ENCODE measurements at places on chromosomes 16 and 17. TPM values are rescaled to one million over a fixed set of nuclear protein-coding genes. Genes with fewer than 3 reads are reported as not detected.

GNGT2 gene
- total RNA-seq: 27.7 TPM

P2RX5 gene
- total RNA-seq: 69.7 TPM

DNA sequence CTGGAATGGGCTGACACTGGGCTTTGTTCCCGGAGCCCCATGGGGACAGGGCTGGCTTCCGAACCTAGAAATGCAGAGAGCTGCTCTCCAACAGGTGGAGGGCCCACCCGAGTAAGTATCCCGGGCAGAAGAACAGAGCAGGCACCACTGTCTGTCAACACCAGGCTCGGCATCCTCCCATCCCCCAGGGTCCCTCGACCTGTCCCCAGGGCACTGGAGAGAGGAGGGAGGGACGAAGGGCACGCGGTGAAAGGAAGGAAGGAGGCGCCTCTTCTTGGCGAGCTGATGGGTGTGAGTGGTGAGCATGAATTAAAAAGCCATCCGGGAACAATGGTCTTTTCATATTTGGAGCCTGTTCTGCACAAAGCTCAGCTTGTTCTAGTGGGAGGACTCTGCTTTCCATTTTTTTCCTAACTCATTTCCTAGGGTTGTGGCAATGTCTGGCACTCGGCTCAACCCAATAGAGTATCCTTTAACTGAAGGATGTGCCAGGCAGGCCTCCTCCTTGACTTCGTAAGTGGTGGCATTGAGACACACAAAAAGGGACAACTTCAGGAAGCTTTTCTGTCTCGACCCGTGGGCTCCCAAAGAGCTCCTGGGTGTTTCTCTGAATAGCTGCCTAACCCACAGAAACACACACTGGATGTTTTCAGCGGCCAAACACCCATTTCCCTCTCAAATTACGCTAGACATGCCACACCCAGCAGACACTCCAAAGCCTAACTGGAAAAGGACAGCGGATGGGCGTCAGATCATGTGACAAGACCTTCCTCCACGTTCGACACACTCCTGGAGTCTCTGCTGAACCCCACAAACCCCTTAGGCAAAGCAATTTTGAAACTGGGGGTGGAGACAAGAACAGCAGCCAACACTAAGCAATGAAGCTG is 47.7 kb downstream of the ZFHX3 start:
- DNase-seq: no peak

GRCh38 chr16:4613636-4614570 is 785 bp downstream of the UBALD1 start:
- peak; percentile 61 for DNase-seq

RNF112 gene
- total RNA-seq: 0.26 TPM

KRT32 gene
- not detected for total RNA-seq

GRCh38 chr17:76558198-76559095 is 18.6 kb downstream of the PRCD start:
- peak; percentile 47 for DNase-seq

DNA sequence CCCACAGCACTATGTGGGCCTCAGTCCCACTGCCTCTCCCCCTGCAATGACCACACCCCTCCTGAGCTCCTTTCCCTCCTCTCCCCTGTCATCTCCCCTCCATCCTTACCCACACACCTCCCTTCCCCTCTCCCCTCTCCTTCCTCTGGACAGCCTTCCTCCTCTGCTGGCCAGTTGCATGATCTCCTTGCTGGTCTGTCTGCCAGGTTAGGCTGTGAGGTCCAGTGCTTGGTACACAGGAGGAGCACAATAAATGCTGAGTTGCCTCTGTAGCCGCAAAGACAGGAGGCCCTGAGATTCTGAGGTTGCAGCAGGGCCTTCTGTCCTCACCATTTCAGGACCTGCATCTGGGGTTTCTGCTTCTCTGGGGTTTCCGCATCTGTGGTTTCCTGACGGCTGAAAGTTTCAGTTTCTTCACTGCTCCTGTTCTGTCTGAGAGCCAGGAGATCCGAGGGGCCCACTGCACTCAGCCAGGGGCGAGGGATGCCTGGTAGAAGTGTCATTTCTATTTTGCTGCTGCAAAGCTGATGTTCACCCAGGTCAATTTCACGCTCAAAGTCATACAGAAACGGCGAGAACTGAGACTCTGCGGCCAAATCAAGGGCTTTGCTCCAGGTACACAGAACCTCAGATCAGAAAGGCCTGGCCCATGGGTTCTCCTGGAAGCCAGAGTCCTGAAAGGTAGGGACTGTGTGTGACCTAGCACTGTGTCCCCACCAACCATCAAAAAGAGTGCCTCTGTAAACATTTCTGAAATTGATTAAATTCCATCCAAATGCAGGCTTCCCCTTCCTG is 4.6 kb upstream of the SLC12A3 start:
- DNase-seq: peak; percentile 57

- no peak for DNase-seq
Measured at GRCh38 chr16:88988980-88989811, 12.2 kb upstream of the CBFA2T3 start.

DNA sequence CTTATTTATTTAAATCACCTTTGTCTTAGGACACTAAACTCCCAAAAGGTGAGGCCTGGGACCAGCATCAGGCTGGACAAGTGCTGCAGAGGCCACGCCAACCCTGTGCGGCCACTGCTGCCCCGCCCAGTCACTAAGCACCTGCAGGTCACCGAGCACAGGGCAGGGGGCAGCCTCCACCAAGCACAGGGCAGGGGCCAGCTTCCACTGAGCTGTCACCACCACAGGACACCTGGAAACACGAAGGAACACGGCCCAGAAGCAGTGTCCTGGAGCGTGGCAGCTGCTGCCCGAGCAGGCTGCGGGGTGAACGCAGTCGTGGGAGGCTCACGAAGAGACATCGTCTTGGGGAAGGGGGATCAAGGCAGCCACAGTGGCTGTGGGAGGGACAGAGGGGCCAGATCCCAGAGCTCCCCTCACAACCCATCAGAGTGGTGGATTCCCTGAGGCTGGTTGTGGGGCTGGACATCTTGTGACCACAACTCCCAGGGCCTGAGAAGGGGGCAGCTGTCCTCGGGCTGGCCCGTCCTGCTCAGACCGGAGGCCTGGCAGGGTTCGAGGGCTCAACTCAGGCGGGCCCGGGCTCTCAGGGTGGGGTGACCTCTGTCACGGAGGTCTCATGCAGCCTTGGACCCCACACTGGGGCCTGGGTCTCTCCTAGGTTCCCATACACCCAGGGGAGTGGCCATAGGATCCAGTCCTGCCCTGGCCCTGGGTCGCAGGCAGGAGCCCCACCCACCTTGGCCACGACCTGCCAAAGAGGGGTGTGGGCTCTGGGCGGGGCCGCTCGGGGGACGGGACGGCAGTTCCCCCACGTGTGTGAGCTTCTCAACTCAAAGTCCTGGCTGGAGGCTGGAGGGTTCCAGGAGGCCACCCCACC is 18.7 kb downstream of the RAB40B start:
- DNase-seq: peak; percentile 26

MPO gene
- 0.07 TPM for total RNA-seq

FN3K gene
- 2.1 TPM for total RNA-seq

- no peak for DNase-seq
Measured at GRCh38 chr17:73480740-73481139, 163.5 kb downstream of the SDK2 start.

DNA sequence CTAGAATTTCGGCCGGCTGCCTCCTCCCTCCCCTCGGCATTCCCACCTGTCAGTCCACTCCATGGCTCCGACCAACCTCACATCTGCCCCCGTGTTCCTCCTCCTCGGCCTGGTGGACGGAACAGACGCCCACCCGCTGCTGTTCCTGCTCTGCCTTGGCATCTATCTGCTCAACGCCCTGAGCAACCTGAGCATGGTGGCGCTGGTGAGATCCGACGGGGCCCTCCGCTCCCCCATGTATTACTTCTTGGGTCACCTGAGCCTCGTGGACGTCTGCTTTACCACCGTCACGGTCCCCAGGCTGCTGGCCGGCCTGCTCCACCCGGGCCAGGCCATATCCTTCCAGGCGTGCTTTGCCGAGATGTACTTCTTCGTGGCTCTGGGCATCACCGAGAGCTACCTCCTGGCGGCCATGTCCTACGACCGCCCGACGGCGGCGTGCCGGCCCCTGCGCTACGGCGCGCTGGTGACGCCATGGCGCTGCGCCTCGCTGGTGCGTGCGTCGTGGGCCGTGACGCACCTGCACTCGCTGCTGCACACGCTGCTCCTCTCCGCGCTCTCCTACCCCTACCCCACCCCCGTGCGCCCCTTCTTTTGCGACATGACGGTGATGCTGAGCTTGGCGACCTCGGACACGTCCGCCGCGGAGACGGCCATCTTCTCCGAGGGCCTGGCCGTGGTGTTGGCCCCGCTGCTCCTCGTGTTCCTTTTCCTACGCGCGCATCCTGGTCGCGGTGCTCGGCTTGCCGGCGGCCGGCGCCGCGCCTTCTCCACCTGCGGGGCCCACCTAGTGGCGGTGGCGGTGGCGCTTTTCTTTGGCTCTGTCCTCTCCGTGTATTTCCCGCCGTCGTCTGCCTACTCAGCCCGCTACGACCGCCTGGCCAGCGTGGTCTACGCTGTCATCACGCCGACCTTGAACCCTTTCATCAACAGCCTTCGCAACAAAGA is at the start of gene OR3A2:
TSS of gene OR3A2 (minus strand) at position 440 of the 948 bp plus-strand sequence.
- peak; percentile 67 for DNase-seq

GRCh38 chr16:53153130-53153529 is 98.3 kb downstream of the CHD9 start:
- DNase-seq: no peak

C16orf96 gene
- total RNA-seq: 0.09 TPM
